Mesothelial cell of epicardium (in vitro differentiated cells): ENCODE measurements at places on chromosomes 2 and 18. TPM values are rescaled to one million over a fixed set of nuclear protein-coding genes. Genes with fewer than 3 reads are reported as not detected.

DNA sequence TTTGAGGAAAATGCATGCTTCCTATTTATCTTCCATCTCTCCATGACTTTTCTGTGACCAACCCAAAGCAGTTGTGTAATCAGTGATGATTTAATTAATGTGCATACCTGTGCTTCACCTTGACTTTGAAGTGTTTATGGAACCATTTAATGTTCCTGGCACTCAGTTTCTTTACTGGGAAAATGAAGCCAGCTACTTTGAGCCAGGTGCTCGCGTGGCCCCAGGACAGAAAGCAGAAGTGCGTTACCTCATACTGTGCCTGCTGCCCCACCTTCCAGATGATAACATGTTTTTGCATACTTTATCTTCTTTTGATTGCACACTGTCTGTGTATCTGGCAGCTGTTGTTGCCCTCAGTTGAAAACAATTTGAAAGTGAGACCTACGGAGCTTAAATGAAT, 61.3 kb downstream of the PMAIP1 start:
- peaks cover 23% of the 10 kb centered on the region for H3K4me1 ChIP-seq
- DNase-seq = no peak
- peaks cover 9% of the 10 kb centered on the region for H3K27me3 ChIP-seq
- no peak overlapping the region for H3K4me3 ChIP-seq
- no peaks in the 10 kb centered on the region for H3K36me3 ChIP-seq

- no peak overlapping the region for H3K27ac ChIP-seq
- no peaks in the 10 kb centered on the region for H3K27me3 ChIP-seq
- H3K36me3 ChIP-seq = no peaks in the 10 kb centered on the region
- H3K4me3 ChIP-seq = no peak overlapping the region
- H3K4me1 ChIP-seq = no peaks in the 10 kb centered on the region
Measured at GRCh38 chr2:202627042-202627441, 7.7 kb upstream of the FAM117B start.

DNA sequence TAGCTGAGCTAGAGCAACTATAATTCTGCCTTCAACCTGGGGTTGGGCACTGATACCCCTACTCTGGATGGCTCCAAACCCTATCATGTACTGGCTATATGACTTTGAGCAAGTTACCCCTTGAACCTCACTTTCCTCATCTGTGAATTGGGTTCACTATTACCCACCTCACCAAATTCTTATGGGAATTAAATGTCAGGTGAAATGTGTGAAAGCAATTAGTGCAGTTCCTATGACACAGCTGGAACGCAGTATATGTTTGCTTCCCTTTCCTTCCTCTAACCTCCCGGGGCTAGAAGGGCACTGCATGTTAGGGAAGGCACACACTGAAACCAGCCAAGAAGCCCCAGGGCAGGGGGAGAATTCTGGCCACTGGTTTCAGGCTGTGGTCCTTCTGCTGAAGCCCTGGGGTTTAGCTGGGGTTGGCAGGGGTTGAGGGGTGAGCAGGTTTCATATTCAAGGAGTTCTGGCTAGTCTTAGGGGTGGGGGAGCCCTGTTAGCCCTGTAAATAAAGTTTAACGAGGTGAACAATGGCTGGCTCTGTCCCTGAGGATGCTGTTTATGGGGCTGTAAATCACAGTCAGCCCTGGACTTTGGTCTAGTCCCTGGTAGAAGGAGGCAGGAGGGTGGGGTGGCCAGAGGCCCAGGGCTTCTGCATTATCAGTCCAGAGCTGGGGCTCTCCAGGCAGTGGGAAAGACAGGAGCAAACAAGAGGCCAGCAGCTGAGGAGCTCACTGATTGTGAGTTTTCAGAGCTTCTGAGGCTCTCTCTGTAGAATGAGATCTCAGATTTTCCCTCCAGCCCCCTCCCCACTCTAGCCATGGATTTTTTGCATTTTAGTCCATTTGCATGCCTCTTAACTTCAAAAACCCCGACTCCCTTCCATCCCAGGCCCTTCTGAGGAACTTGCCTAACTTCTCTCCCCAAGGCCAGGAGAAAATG, 8.0 kb downstream of the PKDCC start:
- no peak for DNase-seq
- peaks cover 15% of the 10 kb centered on the region for H3K36me3 ChIP-seq
- H3K4me3 ChIP-seq = no peak overlapping the region
- H3K4me1 ChIP-seq = peaks cover 48% of the 10 kb centered on the region
- no peaks in the 10 kb centered on the region for H3K27me3 ChIP-seq

- no peaks in the 10 kb centered on the region for H3K36me3 ChIP-seq
- no peak overlapping the region for H3K4me3 ChIP-seq
- peaks cover 24% of the 10 kb centered on the region for H3K27me3 ChIP-seq
- no peaks in the 10 kb centered on the region for H3K4me1 ChIP-seq
Measured at GRCh38 chr2:100632759-100633158, 70.0 kb downstream of the PDCL3 start.

GRCh38 chr2:96591054-96591453, 47.1 kb downstream of the KANSL3 start:
- H3K4me1 ChIP-seq = peaks cover 2% of the 10 kb centered on the region
- H3K27me3 ChIP-seq = no peaks in the 10 kb centered on the region
- H3K4me3 ChIP-seq = no peak overlapping the region
- no peak for DNase-seq
- H3K36me3 ChIP-seq = peaks cover 63% of the 10 kb centered on the region

- no peaks in the 10 kb centered on the region for H3K27me3 ChIP-seq
- no peaks in the 10 kb centered on the region for H3K36me3 ChIP-seq
- peak overlapping the region; percentile 83 for H3K4me3 ChIP-seq
- no peak for DNase-seq
- peak overlapping the region; percentile 51 for H3K27ac ChIP-seq
Measured at GRCh38 chr2:29113891-29114321, 1.3 kb upstream of the CLIP4 start.

- no peaks in the 10 kb centered on the region for H3K36me3 ChIP-seq
- H3K27ac ChIP-seq = no peak overlapping the region
- H3K4me1 ChIP-seq = no peaks in the 10 kb centered on the region
- no peak overlapping the region for H3K4me3 ChIP-seq
Measured at GRCh38 chr2:71965530-71965929, 182.1 kb downstream of the CYP26B1 start.

CCDC102B gene
- 5.3 to 8.2 TPM (median 7.1 TPM) in 3 replicates for total RNA-seq

COL4A3 gene
- total RNA-seq = not detected in 3 replicates
